Stimulated activated CD4-positive, alpha-beta T cell treated with anti-CD3 and anti-CD28 coated beads, Interleukin-15, amount 100 ng/mL, for 1 hour (primary cell): ENCODE measurements at places on chromosomes 3 and 15.

DNA sequence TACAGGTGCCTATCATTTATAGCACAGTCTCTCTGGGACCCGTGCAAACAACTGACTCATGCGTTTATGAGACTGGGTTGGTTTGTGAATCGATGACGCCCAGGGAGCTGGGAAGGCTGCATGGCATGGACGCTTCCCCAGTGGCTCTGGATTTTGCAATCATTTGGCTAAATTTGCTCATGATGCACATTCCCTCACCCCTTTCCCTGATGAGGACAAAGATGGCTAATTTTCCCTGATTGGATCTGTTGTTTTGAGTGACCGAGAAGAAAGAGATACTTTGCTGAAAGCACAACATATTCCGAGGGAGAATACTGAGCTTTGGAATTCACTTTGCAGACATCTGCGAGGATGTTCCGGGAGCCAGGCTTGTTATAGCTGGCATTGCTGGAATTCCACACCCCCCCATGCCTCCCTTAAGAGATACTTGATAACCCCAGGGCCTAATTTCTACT, 51.1 kb downstream of the CGNL1 start:
- no peak for DNase-seq

DNA sequence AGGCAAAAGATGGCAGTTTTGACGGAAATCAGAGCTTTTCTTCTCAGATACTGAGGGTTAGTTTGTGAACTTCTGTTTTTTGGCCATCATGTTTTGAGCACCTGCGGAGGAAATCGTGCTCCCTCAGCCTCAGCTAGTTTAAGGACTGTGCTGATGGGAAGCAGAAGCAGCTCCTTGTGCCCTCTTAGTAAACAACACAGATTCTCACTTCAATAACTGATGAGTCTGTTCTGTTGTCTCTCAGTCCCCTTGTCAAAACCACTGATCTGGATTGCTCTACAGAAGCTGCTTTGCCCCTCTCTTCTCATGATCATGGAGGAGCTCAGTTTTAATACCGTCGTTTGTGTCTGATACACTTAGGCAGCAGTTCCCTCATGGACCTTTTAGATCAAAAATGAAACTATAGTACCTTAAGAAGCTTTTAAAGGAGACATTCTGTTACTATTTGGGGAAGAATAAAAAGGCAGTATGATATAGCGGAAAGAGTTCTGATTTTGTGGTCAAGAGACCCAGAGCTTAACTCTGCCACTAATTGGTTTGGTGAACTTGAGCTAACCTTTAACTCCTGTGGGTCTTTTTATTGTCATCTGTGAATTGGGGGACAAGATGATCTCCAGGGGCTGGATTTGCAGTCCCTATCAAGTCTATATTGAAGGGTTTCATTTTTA, 152.6 kb downstream of the BBX start:
- no peak for DNase-seq

GRCh38 chr3:42830437-42831320, 21.4 kb downstream of the ACKR2 start:
- no peak for DNase-seq

DNA sequence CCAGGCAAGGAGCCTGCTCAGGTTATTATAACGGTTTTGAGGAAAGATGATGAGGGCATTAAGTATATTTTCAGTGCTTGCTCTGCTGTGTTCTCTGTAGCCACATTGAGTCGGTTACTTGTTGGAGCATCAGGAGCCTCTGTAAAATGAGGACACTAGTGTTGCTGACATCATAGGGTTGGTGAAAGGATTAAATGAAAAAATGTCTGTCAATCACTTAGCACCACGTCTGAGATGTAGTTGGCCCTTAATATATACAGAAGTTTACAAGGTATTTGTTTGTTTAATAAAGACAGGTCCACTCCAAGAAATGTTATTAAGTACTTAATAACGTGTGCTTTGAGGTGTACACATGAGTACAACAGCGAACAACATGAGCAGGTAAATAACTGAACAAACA, 735 bp upstream of the SLC25A26 start:
- DNase-seq: no peak

DNA sequence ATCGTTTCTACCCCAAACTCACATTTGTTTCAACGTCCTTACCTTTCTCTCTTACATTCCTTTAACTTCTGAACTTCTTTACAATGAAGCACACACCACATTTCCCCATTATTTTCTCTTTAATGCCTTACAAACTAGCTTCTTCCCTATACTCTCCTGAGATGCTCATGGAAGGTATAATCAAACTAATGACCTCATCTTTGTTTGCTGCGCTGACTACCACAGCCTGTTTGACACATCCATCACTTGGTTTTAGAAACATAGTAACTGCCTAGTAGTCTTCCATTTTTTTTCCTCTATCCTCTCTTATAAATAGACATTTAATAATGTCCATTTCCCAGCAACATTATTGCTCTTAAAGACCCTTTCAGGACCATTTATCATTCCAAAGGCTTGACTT, 230.5 kb upstream of the LRTM1 start:
- DNase-seq: no peak

GRCh38 chr15:52010633-52011595, 8.1 kb upstream of the MAPK6 start:
- no peak for DNase-seq

DNA sequence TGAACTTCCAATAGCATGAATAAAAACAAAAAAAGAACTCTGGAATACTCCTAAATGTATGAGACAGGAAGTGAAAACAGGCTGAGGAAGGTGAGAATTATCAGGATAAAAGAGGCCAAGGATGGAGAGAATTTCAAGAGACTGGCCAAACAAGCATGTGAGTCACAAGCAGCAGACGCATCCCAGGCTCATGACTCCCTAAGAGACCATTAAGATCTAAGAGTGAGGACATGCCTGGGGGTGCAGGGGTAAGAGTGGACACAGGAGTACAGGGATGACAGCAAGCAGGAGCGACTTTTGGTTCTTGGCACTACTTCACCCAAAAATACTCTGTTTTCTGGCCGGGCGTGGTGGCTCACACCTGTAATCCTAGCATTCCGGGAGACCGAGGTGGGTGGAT, 7.1 kb downstream of the SCAMP2 start:
- no peak for DNase-seq

DNA sequence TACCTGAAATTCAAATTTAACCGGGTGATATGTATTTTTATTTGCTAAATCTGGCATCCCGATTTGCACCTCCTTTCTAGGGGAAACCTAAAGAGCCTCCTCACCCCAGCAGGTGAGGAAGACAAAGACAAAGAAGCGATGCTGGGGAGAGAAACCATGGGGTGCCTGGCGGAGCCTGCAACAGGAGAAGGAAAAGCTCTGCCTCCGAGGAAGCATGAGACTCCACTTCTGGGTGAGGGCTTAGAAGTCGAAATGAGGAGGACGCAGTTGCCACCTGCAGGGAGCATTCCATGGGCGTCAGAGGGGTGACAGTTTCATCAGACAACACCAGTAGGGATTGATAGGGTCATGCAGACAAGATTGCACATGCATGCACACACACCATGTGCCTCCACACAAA, 30.5 kb upstream of the LYZL4 start:
- no peak for DNase-seq

DNA sequence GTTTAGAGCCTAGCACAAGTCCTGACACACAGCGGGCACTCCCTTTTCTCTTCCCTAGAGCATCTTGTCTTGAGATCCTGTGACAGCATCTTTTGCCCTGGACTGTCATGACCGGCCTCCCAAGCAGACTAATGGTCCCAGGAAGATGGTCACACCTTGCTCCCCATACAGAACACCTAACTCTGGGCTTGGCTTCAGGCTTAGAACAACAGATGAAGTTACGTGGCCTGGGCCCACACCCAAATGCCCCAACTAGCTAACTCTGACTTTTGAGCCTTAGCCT, 781 bp upstream of the IP6K1 start:
- no peak for DNase-seq

DNA sequence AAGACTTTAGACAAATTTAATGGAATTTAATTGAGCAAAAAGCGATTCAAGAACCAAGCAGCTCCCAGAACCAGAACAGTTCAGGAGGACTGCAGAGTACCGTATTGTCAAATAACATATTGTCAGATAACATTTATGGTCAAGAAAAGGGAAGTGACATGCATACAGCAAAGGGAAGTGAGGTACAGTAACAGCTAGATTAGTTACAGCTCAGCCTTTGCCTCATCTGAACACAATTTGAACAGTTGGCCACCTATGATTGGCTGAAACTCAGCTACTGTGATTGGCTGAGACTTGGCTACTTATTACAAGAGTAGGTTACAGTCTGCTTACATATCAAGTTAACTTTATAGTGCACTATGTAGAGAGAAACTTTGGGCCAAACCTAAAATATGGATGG, 21.9 kb downstream of the ZFAND6 start:
- DNase-seq: no peak

- DNase-seq: no peak
These were observed 76.0 kb downstream of the CFAP20DC start for GRCh38 chr3:58973796-58974195.

- no peak for DNase-seq
These were observed 1015.9 kb downstream of the OTOL1 start for GRCh38 chr3:162512488-162512887.

DNA sequence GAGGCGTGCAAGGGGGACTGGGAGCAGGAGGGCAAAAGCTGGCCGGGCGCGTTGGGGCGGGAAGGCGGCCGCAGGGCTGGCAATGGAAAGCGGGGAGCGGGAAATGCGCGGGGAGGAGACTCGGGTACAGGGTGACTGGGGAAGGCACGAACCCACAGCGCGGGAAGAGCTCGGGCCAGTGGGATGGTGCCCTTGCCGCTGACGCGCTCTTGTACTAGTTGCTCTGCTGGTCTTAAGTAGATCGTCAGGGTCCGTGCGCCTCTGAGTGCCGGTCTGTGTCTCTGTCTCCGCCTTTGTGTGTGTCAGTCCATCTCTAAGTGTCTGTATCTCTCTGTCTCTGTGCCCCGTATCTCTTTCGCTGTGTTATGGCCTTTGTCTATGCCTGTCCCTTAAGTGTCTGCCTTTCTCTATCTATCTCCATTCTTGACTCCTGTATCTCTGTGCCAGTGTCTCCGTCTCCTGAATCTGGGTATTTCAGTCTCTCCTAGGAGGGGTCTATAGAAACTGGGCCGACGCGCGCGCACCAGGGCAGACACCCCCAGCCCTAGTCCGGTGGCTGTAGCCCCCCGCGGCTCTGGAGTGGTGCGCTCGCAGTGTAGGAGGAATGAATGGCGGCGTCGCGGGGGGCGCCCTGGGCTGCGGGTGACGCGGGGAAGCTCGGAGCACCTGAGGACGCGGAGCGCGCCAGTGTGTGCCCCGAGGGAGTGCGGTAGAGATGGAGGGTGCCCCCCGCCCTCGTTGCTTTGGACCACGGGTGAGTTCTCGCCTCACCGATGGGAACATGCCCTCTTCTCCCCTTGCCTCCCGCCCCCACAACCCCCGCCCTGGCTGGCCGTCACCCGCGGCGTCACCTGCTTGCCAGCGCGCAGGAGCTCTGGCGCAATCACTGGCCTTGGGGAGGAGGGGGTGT, 756 bp upstream of the CAMK2N2 start:
- no peak for DNase-seq

- DNase-seq: no peak
These were observed 708 bp upstream of the GCHFR start for GRCh38 chr15:40762919-40763800.

GRCh38 chr3:44899683-44900367, 25.4 kb downstream of the TGM4 start:
- DNase-seq: no peak

DNA sequence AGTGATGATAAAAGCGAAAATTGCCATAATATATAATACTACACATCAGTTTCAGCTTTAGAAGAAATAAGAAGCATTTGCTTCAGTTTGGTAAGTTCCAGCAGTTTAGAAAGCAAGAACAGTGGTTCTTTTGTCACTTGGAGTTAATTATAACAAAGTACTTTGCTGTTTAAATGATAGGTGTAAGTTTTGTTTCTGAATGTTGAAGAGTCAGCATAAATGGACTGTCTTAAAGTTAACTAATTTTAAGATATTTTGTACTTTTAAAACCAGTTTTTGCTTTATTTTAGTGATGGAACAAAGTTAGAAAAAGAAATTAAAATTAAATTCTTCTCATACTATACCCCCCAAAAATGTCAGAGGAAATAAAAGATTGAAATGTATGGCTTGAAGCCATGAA, 24.6 kb downstream of the CHCHD6 start:
- DNase-seq: no peak

GRCh38 chr15:39605146-39605545, 24.3 kb downstream of the THBS1 start:
- DNase-seq: no peak

- DNase-seq: no peak
These were observed 458.6 kb upstream of the ZNF385D start for GRCh38 chr3:22209578-22209977.

DNA sequence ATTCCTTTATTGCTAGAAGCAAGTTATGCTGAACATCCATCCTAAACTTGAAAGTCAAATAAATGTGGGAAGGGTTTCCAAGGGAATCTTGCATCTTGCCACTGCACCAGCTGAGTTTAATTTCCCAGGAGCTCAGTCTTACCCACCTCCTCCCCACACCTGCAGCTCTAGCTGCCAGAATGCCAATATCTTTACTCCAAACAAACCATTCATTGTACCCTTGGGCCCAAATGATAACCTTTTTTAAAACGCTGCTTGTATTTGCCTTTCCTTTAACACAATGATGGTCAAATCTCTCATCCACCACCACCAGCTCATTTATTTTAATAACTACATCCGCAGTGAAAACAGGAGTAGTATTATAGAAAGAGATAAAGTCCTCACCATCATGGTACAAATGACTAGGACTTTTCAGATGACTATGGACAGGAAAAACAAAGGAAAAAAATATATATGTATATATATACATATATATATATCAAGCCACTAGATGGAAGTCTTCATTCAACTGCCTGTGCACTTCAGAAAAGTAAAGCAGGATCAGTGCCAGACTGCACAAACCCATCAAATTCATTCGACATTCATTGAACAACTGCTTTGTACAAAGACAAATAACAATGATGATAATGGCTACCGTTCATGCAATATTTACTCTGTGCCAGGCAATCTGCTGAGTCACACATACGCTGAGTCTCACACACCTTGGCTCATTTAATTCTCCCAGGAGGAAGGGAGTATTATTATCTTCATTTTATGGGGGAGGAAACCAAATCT, 44.0 kb downstream of the BFSP2 start:
- DNase-seq: no peak

- peak; percentile 56 for DNase-seq
These were observed 610 bp upstream of the SATB1 start for GRCh38 chr3:18425641-18426257.
